ENCODE measurements at places on chromosomes 1 and 21.

GRCh38 chr1:168243198-168243597 lies 17.4 kb downstream of the SFT2D2 start:
- no peak for DNase-seq

- no peak for DNase-seq
These were observed 27.3 kb upstream of the PDPN start for GRCh38 chr1:13556224-13556764.

DNA sequence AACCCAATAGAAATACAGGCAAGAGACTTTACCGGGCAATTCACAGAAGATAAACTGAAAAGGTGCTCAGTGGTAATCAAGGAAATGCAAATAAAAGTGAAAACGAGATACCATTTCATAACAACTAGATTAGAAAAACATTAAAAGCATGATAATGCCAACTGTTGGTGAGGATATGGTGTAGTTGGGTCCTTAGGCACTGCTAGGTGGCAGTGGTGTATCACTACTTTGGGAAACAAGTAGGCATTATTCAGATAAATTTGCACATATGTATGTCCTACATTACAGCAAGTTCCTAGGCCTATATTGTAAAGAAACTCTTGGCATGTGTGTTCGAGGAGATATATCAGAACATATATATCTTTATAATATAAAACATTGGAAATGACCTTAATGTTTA lies 31.0 kb downstream of the AZIN2 start:
- peak; percentile 79 for DNase-seq

DNA sequence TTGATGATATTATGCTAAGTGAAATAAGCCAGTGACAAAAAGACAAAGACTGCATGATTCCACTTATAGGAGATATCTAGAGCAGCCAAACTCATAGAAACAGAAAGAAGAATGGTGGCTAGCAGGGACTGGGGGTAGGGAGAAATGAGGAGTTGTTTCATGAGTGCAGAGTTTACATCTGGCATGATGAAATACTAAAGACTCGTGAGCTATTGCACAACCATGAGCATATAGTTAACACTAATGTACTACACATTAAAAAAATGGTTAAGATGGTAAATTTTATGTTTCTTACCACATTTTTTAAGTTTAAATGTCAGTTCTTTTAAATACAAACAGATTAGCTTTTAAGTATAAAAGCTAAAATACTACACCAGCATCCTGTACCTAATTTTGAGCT lies 57.8 kb downstream of the ESRRG start:
- peak; percentile 42 for DNase-seq

- DNase-seq, result no peak
These were observed 40.2 kb upstream of the DMRTB1 start for GRCh38 chr1:53419034-53419433.

DNA sequence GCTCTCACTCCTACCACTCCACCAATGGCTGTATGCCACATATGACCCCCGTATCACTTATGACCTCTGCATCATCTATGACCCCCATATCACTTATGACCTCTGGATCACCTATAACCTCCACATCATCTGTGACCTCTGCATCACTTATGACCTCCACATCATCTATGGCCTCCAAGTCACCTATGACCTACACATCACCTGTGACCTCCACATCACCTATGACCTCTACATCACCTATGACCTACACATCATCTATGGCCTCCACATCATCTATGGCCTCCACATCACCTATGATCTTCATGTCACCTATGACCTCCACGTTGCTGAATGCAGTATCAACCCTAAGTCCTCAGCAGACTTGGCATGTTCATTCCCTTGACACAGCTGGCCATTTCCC lies 271.2 kb downstream of the MATN1 start:
- DNase-seq, result no peak

DNA sequence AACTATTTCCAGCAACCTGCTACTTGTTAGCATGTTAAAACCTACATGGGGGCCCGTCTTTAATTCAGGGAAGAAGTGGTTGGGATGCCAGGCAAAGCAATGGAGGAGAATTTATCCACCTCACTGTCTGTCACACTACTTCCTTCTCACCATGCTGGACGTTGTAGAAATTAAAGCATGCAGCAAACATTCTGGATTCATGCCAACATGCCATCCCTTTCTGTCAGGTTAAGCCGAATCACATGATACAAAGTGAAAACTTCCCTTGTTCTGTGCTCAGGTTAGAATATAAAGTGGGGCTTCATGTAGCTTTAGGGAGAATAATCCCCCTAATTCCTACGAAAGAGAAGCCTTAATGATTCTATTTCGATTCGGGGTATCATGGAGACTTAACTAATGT lies 95.5 kb downstream of the ERG start:
- no peak for DNase-seq

DNA sequence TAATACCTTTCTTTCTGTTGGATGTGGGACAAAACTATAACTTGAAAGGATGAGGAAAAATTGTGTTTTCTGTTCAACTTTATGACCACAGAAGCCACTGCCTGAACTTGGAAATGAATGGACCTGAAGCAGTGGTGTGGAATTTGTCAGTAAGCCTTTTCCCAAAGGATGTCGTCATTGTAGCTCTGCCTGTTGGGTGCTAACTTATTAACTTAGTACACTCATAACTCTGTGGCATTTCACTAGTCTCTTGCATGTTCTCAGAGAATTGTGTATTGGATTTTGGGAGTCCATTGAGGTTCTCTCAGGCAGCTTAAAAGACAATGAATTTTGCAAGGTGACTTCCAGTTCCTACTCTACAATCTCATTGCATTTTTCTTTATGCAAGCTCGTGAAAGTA lies 49.6 kb downstream of the KCNK2 start:
- no peak for DNase-seq

- DNase-seq, result no peak
These were observed 41.1 kb upstream of the CSF3R start for GRCh38 chr1:36523850-36524249.

- DNase-seq, result no peak
These were observed 86.7 kb upstream of the POU3F1 start for GRCh38 chr1:38133304-38133703.

DNA sequence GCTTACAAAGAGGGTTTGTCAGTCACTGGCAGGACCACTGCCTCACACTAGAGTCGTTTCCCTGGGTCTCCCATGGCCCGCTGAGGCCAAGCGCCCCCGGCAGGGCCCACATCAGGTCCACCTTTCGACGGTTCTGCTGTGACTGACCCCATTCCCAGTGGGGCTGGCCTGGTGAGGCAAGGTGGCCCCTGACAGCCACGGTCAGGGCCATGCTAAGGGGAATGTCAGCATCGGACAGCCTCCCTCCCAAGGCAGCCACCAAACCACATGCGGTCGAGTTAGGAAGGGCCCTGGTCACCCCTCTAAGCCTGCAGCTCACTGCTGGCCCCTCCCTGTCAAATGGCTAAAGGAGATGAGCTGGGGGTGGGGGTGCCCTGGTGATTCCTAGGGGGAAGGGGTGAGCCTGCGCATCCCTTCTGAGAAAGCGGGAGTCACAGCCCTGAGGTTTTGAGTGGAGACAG lies 2.9 kb upstream of the KIF17 start:
- no peak for DNase-seq

GRCh38 chr21:33441489-33442477 lies 38.0 kb downstream of the TMEM50B start:
- DNase-seq, result no peak

GRCh38 chr1:245710961-245711903 lies 556.4 kb downstream of the KIF26B start:
- peak; percentile 14 for DNase-seq

GRCh38 chr21:29961291-29962027 lies 21.7 kb upstream of the GRIK1 start:
- no peak for DNase-seq

DNA sequence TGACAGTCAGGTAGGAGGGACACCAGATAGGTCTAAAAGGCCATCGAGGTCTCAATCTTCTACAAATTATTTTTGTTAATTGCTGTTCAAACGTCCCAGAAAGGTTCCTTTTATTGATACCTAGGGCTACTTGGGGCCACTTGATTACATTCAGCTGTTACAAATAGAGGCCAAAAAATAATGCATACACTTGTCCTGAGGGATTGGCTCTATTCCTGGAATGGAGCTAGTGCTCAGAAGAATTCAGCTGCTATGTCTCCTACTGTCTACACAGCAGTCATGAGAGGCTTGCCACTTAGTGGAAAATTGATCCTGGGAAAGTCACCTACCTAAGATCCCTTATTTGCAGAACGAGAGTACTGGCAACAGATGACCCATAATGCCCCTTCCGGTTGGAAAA lies 498.3 kb downstream of the ADGRL2 start:
- DNase-seq, result no peak

GRCh38 chr21:35019631-35020032 lies 29.5 kb downstream of the RUNX1 start:
- DNase-seq, result no peak
